ENCODE measurements at places on chromosomes 4 and X. TPM values are rescaled to one million over a fixed set of nuclear protein-coding genes. Genes with fewer than 3 reads are reported as not detected.

The MAOA gene
- total RNA-seq, result 5.2 TPM

GRCh38 chrX:24231131-24231540, 81.6 kb downstream of the ZFX start:
- no peak for DNase-seq

The IL13RA2 gene
- not detected for total RNA-seq

GRCh38 chrX:37627602-37628001, 56.1 kb downstream of the LANCL3 start:
- no peak for DNase-seq

GRCh38 chr4:112156553-112156952, 11.3 kb downstream of the FAM241A start:
- no peak for DNase-seq

GRCh38 chrX:33086886-33087285, 124.5 kb downstream of the DMD start:
- DNase-seq, result peak; percentile 37

The ENPEP gene
- 0.74 TPM for total RNA-seq

The GPR173 gene
- total RNA-seq, result 7.7 TPM

DNA sequence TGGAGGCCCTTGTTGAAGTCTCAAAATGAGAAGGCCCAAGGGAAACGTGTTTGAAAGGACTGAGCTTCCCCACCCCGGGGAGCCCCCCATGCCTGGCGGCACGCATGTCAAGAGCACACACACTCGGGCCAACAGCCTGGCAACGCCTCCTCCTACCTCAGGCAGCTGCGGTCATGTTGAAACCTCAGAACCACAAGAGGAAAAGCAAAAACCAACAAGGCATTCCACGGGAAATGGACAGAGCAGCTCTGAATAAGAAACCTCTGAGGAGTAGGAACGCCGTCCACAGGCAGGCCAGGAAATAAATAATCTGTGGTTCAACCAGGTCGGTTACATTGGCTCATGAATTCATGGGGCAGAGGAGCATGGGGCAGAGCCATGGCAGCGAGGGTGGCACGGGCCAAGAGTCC, 95.7 kb upstream of the AFAP1 start:
- DNase-seq, result no peak

The GLOD5 gene
- not detected for total RNA-seq

GRCh38 chr4:131344761-131345160, 1804.3 kb upstream of the PCDH10 start:
- peak; percentile 4 for DNase-seq

The ALB gene
- total RNA-seq, result not detected

DNA sequence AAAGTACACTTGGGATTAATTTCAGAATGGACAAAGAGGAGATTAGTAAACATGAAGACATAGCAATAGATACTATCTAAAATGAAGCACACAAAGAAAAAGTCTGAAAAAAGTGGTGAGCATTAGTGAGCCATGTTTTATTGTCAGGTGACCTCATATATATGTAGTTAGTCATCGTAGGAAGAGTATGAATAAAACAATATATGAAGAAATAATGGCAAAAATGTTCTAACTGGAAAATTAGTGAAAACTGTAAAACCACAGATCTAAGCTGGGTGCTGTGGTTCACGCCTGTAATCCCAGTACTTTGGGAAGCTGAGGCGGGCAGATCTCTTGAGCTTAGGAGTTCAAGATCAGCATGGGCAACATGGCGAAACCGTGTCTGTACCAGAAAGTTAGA, 67.9 kb downstream of the RBPJ start:
- no peak for DNase-seq

GRCh38 chr4:60345392-60345791, 854.7 kb upstream of the ADGRL3 start:
- DNase-seq, result no peak

DNA sequence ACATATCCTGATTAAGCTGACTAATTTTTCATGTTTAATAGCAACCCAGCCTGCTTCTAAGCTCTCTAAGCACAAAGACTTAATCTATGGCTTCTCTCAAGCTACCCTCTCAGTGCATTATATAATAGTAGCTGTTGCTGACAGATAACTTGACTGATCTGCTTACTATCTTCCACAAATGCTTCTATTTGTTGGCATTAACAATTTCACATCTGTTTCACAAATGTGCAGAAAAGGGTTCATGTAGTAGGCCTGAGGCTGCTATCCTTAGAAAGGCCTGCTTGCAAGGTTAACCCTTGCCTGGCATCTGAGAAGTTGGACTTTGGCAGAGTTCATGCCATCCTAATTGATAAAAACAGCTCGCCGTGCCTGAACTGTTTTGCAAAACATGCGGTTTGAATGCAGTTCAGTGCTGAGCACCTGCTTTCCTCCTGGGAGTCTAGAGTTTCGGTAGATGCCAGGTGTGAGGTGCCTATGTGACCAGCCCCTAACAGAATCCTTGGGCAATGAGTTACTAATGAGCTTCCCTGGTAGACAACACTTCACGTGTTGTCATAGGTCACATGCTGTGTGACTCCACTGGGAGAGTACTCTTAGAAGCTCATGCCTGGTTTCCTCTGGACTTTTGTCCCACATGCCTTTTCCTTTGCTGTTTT, 68.4 kb downstream of the NSG1 start:
- no peak for DNase-seq

DNA sequence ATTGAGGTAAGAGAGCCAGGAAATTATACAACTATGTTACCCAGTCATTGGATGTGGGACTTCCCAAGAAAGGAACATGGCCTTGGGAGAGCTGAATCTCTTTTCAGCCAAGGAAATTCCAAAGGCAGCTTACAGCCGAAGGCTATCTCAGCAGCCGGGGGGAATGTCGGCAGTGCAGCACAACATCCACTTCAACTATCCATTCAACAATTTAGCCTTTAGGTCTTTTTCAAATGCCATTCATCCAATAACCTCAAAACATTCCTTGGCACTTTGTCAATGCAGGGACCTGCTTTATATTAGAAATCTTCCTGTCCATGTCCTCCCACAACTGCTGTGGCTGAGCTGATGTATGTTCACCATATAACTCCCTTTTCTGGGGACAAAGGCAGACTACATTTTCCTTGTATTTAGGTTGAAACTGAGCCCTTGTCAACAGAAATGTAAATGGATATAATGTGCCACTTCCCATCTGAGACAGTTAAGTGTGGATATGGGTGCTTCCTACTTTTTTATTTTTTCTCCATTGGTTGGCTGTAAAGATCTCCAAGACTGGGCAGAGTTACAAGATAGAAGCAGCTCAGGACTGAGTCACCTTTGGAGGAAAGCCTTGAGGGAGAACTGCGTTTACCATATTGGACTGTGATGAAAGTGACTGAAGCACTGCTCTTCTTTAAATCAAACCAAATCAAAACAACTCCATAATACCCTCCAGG, 94.8 kb downstream of the GPRIN3 start:
- DNase-seq, result no peak

The MBNL3 gene
- total RNA-seq, result 2.4 TPM

- no peak for DNase-seq
Measured at GRCh38 chrX:143570782-143571181, 53.5 kb upstream of the SPANXN3 start.

The POF1B gene
- 0.10 TPM for total RNA-seq

DNA sequence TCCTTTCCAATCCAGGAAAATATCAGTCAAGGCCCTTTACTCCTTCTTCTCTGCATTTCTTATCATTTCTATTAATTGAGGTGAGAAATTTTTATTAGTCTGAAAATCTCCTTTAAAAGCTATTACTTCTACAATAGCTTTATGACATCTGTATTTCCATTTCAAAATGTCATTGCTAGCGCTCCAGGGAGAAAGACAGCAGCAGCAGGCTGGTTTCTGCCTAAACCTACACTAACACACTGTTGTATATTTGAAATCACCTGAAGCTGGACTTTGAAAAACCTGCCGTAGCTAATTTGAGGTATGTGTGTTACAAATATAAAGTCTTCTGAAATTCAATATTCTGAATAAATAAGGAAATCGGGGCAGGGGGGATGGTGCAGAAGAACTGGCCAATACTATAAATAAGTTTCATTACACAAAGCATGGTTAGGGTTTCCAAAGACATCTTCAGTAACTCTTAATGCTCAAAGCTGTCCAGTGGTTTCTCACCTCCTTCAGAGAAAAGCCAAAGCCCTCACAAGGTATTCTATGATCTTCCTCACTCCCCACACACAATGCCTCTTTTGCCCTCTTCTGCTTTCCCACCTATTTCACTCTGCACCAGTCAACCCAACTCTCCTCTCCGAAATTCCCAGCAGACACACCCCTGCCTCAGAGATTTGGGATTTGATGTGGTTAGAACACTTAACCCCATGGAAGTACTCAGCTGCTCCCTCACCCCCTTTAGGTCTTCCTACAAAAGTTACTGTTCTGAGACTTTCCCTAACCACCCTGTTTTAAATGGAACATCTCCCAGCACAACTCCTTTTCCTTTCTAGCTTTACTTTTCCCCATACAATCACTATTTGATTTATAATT, 122.7 kb downstream of the PPP3CA start:
- no peak for DNase-seq

GRCh38 chr4:186775902-186776301, 52.2 kb upstream of the FAT1 start:
- DNase-seq, result no peak

The PAGE2 gene
- total RNA-seq, result not detected

GRCh38 chr4:78568640-78569305, 17.2 kb downstream of the ANXA3 start:
- DNase-seq, result no peak

DNA sequence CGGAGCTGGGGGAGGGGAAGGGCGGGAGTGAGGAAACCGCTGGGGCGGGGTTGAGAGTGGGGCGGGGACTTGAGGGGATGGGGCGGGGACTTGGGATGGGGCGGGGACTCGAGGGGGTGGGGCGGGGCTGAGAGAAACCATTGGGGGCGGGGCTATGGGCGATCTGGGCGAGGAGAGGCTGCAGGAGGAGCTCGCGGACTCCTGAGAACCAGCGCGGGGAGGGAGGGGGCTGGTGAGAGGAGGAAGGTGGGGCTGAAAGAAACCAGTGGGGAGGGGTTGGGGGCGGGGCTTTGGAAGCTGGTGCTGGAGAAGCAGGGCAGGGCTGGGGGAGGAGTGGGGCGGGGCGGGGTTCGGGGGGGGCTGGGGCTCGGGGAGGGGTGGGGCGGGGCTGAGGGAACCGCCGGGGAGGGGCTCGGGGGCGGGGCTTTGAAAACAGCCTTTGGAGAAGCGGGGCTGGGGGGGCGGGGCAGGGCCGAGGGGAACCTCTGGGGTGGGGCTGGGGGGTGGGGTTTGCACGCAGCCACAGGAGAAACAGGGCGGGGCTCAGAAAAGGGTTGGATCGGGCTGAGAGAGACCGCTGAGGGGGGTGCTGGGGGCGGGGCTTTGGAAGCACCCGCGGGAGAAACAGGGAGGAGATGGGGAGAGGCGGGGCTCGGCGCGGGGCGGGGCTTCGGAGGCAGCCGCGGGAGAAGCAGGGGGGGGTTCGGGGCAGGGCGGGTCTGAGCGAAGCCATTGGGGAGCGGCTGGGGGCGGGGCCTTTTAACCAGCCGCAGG, 777 bp upstream of the EOLA2 start:
- peak; percentile 92 for DNase-seq

DNA sequence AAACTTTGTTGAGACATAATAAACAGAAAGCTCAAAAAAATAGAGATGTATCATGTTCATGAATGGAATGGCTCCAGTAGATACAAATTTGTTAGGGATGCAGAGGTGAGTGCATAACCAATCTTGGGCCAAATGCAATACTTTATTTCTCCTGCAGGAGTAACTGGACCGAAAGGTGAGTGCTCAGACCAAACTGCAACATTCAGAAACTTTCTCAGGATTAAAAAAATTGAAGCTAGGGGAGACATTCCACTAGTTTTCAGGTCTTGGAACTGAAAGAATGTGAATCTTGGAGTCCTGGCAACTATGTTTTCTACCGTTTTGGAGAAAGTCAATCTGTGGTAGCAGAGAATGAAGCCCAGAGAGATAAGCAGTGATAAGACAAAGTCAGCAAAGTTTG, 21.2 kb upstream of the LCORL start:
- peak; percentile 50 for DNase-seq

GRCh38 chr4:125191232-125191631, 123.5 kb upstream of the FAT4 start:
- DNase-seq, result no peak

DNA sequence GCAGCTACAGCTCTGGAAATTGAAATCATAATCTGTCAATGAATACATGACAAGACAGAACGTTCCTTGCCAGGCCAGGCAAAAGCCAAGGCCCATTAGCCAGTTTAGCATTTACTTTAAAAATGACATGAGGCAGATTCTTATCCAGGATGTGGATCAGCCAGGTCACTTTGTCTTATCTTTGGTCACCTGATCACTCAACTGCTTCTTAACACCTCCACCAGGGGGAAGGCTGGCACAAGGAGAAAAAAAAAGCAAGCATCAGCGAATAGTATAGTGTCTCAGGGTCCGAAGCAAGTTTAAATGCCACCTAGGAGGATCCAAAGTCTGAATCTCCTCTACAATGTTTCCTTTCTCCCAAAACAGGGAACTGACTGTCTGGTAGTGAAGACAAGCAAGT, 18.8 kb downstream of the ATP1B4 start:
- peak; percentile 67 for DNase-seq

The CACNA1F gene
- total RNA-seq, result 0.90 TPM

DNA sequence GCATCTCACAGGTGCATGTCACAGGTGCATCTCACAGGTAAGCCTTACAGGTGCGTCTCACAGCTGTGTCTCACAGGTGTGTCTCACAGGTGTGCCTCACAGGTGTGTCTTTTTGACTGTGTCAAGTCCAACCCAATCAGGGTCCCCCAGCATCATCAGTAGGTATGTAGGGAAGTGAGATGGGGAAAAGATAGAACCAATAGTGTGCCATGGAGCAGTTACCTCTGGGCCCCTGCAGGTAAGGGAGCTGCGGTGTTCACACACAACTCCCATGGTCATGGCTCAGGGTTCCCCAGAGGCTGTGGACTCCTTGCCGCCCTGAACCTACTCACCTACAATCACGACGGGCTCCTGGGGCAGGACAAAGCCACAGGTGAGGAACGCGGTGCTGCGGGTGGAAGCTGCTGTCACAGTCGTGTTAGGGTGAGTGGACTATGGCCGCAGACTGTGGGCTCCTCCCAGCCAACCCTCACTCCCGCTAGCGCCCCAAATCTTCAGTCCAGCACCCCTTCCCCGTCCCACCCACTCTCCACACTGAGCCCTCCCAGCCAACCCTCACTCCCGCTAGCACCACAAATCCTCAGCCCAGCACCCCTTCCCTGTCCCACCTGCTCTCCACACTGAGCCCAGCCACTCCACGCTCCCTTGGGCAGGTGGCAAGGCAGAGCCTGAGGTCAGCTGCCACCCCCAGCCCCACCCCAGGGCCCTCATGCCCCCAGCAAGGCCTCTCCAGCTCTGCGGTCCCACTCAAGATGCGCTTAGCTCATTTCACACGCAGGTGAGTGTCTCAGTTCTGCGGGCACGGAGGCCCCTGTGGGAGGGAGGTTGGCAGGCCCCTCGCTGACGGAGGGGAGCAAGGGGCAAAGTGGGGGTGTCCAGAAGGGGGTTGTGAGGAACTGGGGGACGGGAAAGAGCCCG, 2.1 kb upstream of the PDE6B start:
- DNase-seq, result no peak

DNA sequence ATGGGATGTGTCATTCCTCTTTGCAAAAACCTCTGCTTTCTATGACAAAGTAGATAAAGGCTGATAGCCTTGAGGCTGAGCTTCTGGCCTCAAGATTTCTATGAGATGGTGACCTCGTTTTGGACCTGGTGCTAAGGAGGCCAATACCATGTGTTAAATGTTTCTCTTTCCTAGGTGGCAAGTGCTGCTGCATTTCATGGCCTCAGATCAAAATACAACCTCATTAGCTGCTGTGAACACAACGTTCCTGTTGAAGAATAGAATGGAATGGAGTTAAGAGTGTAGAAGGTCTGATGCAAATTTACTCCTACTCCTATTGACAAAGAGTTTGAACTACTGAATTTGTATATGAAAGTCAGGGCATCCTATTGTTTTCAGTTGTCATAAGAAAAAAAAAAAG, 112.0 kb downstream of the C4orf51 start:
- peak; percentile 14 for DNase-seq
